ENCODE measurements at places on chromosomes 13 and 19.
A peak's percentile ranks its signal among the peaks of the same experiment; 100 is the strongest.

DNA sequence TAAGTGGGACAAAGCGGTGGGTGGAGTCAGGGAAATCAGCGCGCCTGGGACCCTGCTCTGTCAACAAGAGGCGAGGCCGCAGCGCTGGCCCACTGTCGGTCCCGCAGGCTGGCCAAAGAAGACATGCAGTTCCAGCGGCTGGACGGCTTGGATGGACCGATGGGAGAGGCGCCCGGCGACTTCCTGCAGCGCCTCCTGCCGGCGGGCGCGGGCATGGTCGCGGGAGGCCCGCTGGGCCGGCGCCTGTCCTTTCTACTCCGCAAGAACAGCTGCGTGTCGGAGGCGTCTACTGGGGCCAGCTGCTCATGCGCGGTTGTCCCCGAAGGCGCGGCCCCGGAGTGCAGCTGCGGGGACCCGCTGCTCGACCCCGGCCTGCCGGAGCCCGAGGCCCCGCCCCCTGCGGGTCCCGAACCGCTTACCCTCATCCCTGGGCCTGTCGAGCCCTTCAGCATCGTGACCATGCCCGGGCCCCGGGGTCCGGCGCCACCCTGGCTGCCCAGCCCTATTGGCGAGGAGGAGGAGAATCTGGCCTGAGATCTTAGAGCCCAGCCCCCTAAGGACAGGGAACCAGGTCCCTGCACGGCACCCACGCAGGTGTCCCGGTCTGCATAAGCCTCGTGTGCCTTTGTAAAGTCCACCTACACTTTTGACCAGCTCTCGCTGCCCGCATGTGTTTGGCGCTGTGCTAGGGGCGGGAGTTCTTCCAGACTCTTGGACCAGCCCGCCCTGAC is 6.1 kb downstream of the BEST2 start:
- DNase-seq = no peak

DNA sequence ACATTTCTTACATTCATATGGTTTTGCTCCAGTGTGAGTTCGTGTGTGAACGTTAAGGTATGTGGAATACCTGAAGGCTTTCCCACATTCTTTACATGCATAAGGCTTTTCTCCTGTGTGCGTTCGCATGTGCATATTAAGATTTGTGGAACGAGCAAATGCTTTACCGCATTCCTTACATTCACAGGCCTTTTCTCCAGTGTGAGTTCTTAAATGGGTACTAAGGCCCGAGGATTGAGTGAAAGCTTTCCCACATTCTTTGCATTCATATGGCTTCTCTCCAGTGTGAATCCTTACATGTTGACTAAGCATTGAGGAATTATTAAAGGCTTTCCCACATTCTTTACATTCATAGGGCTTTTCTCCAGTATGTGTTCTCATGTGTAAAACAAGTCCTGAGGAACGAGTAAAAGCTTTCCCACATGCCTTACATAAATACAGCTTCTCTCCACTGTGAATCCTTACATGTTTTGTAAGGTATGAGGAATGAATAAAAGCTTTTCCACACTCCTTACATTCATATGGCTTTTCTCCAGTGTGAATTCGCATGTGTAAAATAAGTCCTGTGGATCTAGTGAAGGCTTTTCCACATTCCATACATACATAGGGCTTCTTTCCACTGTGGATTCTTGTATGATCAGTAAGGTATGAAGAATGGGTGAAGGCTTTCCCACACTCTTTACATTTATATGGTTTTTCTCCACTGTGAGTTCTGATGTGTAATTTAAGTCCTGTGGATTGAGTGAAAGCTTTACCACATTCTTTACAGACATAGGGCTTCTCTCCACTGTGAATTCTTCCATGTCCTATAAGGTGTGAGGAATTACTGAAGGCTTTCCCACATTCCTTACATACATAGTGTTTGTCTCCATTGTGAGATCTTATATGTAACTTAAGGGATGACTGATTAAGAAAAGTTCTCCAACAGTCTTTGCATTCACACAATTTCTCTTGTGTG is 10.7 kb downstream of the ZNF846 start:
- no peak for DNase-seq

- no peak for DNase-seq
Observed at GRCh38 chr19:507286-508203, at the start of gene TPGS1. Gene TPGS1, plus strand, starts transcription at chr19:507497. Its CDS starts 10 bp downstream, at chr19:507507.

GRCh38 chr19:6038634-6039405 is 60.9 kb upstream of the RANBP3 start:
- DNase-seq = no peak

DNA sequence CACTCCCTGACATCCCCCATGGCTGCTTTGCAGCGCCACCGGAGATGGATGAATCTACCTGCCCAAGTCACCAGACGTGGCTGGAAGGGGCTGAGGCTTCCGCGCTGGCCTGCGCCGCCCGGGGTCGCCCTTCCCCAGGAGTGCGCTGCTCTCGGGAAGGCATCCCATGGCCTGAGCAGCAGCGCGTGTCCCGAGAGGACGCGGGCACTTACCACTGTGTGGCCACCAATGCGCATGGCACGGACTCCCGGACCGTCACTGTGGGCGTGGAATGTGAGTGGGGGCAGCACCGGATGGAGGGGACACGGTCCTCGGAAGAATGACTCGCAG is 4.6 kb downstream of the ICAM5 start:
- no peak for DNase-seq

- no peak for DNase-seq
Observed at GRCh38 chr19:47495478-47496372, 11.7 kb upstream of the KPTN start.

DNA sequence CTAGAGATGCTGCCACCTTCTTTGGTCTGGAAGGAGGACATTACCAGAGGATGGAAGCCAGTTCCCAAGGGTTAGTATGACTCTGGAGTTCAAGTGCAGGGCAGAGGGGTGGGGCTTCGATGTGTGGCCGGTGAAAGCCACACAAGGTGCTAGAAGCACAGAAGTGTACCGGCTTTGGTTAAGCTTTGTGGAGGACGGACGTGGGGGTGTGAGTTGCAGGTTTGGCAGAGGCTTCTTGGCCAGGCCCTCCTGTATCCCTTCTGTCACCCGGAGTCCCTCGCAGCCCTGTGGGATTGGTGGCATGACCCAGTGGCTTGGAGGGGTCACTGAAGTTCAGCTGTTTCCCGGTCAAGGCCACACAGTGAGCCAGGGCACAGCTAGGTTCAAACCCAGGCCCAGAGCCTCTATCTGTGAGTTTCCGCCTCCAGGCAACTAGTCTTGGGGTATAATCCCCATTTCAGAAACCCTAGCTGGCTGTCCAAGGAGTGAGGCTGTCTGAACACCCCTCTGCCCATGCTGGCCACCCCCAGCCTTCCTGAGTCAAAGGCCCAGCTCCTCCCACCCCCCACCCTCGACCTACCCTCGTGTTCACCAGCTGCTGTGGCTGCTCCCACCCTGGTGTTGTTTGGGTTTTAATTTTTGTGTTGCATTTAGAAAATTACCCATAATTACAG is 4.6 kb upstream of the SSBP4 start:
- DNase-seq = peak; percentile 37

DNA sequence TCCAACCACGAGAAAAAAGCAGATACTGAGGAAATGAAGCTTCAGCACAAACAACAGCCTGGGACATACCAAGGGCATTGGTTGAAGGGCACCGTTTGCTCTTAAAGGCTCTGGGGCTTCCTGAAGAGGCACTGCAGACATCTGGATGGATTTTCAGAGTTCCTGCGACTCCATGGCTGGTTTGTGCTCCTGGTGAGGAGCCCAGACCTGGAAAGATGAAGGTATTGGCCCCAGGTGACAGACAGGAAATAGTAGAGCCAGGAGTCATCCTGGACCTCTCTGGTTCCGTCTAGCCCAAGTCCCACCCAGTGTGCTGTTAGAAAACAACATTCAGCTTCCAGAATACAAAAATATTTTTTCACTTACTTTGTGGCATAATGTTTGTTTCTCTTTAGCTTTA is 6.3 kb downstream of the IL17D start:
- DNase-seq = no peak

DNA sequence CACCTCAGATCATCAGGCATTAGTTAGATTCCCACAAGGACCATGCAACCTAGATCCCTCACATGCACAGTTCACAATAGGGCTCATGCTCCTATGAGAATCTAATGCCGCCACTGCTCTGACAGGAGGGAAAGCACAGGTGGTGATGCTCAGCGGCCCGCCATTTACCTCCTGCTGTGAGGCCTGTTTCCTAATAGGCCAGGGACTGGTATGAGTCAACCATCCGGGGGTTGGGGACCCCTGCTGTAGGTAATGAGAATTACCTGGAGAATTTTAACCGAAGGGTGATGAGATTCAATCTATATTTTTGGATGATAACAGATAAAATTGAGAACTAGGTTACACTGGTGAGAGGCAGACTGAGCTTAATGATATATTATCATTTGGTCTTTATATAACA is 101.4 kb downstream of the LACC1 start:
- no peak for DNase-seq

GRCh38 chr19:1166872-1167573 is 7.0 kb downstream of the SBNO2 start:
- DNase-seq = no peak

GRCh38 chr13:30806784-30807183 is 71.4 kb downstream of the ALOX5AP start:
- DNase-seq = peak; percentile 75

DNA sequence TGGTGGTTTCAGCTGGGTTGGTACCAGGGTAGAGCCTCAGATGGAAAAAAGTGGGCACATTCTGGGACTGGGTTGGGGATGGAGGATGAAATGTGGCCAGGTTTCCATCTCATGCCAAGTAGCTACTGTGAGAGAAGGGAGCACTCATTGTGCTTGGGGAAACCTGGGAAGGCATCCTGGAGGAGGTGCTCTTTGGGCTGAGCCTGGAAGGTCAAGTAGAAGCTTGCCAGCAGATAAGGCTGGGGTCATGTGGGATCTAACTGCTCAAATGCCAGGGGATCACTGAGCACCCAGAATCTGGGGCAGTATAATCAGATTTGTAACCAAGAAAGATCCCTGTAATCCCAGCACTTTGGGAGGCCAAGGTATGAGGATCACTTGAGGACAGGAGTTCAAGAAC is 9.0 kb upstream of the KCNN1 start:
- no peak for DNase-seq

DNA sequence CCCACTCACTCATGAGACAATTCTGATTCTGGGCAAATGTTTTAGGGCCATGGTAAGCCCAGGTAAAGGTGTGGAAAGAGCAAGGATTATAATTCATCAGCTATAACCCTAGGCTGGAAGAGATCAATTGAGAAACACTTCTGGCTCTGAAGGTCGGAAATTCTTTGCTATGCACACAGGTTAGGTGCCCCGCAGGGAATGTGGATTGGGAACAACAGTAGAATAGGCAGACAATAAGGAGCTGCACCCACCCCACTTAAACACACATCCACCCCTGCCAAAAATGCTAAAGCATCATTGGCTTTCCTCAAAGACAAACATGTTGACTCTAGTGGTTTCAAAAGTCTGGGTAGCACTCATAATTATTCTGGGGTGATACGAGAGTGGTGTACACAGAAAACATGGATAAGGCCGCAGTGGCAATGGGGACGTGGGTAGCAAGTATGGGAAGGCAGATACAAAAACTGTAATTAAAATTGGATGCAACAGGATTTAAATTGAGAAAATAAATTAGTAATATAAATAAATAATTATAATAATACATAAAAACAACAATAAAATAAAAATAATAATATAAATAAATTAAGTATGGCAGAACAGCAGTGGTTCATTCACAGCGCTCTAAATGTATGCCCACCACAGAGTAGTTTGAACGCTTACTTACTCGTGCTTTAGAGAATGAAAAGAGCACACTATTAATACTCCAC is 8.6 kb downstream of the EFNB2 start:
- no peak for DNase-seq

GRCh38 chr19:34963573-34964406 is at the start of gene ZNF792:
Gene ZNF792, minus strand, starts transcription at chr19:34964229. Its CDS starts 567 bp downstream, at chr19:34963662.
- no peak for DNase-seq

- DNase-seq = no peak
Observed at GRCh38 chr19:31185261-31185660, 164.0 kb downstream of the TSHZ3 start.

GRCh38 chr19:7701654-7702457 is at the start of gene FCER2:
Gene FCER2, minus strand, starts transcription at chr19:7702131. Its CDS starts 2,371 bp downstream, at chr19:7699760.
- no peak for DNase-seq

DNA sequence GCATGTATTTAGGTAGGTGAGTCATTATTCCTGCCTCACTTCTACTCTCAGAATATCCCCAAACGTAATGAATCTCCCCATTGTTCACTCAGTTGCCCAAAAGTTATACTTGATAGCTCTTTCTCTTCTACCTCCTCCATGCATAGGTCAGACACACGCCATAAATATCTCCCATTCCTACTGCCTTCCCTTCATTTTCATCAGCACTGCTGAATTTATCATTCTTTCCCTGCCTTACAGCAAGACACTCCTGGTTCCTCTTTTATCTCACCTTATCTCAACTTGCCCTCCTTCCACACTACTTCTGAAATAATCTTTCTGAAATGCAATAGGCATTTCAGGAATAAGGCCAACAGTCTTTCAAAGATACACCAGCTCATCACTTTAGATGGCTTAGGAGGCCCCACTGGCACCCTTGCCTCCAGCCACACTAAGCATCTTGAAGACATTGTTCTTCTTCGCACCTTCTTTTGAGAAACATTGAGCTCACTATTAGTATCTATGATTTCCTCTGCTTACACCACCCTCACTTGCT is 333.9 kb downstream of the MYO16 start:
- DNase-seq = no peak

DNA sequence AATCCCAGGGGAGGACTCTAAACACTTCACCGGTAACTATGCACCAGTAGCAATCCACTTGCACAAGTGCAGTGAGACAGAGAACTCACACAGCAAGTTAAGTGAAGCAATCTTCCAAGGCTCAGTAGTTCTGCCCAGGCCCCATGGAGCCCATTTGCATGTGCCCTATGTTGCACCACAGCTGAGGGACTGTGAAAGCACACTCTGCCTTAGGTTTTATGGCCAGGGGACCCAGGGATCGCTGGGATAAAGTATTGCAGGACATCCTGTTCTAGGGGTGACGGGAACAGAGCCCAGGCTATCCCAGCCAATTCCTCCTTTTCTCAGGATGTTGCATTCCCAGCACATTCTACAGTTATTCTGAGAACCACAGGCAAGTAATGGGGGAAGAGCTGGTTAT is 6.0 kb upstream of the AMER2 start:
- no peak for DNase-seq

DNA sequence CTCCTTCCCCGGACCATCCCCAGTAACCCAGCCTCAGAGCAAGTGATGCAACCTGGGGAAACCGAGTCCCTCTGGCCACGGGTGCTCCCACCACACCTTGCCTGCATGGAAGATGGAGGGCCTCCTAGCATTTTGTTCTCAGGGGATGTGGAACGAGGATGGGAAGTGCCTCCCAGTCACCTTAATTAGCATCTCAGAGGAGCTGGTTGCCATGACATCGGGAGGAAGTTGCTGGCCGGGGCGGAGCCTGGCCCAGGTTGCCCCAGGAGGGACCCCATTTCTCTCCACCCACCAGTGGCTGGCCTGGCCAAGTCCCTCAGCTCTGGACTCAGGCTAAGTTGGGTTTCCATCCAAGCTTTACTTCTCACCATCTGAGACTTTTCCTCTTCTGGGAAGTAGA is 24.1 kb upstream of the PTPRS start:
- no peak for DNase-seq
